Activated CD8-positive, alpha-beta T cell treated with anti-CD3 and anti-CD28 coated beads, Interleukin-2, amount 10 ng/mL, durations not matched to agents 7 days and 5 days (primary cell): ENCODE measurements at places on chromosomes 3 and 15. TPM values are rescaled to one million over a fixed set of nuclear protein-coding genes. Genes with fewer than 3 reads are reported as not detected.
A peak's percentile ranks its signal among the peaks of the same experiment; 100 is the strongest.

The NCEH1 gene
- total RNA-seq: 8.2 TPM

The SLC9C1 gene
- not detected for total RNA-seq

The LRRC3B gene
- not detected for total RNA-seq

The CERS3 gene
- total RNA-seq: 0.18 TPM

The FBXW12 gene
- not detected for total RNA-seq

The DTWD1 gene
- 18.0 TPM for total RNA-seq

The FANCD2OS gene
- not detected for total RNA-seq

The ADAMTSL3 gene
- not detected for total RNA-seq

The CTDSPL2 gene
- total RNA-seq: 76.6 TPM

The TEX9 gene
- 0.60 TPM for total RNA-seq

The MCCC1 gene
- 30.1 TPM for total RNA-seq

The MYZAP gene
- not detected for total RNA-seq

GRCh38 chr3:69244039-69244438 lies 121.6 kb upstream of the LMOD3 start:
- no peak for DNase-seq

DNA sequence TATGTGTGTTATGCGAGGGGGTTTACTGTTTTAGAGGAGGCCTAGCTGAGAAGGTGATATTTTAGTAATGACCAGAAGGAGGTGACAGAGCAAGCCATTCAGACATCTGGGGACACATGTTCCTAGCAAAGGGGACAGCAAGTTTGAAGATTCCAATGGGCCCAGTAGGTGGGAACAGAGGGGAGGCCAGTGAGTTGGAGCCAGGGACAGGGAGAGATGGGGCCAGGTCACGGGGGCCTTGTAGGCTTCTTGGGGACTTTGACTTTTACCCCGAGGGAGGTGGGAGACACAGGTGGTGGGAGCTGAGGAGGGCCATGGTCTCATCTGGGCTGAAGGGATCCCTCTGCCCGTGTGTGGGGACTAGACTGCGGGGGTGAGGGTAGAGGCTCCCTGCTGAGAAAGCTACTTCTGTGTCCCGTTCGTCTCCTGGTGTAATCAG lies 72.5 kb downstream of the MGLL start:
- DNase-seq: no peak

- no peak for DNase-seq
Observed at GRCh38 chr3:117567906-117568305, 858.3 kb downstream of the TUSC7 start.

DNA sequence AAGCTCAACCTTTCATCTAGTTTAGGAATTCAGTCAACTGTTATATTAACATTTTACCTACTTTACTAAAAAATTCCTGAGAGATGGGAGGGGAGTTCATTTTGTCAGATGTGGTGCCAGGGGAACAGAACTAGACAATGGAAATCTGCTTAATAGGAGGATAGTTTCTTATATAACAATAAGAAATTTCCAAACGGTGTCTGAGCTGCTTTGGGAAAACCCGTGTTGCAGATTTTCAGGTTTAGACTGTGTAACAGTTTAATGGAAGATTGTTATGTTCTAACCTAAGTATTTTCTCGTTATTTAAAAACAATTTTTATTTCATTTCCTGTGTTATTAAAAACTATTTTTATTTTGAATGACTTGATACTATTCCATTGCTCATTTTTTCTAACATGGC lies 19.3 kb downstream of the IQGAP1 start:
- DNase-seq: no peak

DNA sequence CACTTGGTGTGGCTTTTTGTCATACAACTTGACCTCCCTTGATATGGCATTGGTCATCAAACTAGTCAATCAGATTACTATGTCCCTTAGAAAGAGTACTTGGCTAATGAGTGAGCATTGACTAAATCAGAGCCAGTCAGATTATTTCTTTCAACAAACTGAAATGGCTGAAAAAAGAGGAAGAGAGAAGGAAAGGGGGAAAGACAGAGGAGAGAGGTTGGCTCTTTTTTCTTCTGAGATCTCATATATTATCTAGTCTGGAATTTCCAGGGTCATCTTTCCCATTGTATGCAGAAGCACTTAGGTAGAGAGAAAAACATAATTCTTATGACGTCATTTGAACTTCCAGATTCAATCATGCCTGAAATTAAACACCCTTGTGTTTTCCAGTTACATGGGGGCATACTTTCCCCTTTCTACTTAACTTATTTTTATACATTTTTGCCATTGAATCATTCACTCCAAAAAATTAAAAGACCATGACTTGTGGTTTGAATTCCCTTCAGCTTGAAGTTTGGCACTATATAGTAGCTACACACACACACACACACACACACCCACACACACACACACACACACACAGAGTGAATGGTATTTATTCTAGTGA lies 387.8 kb downstream of the LSAMP start:
- DNase-seq: no peak

- no peak for DNase-seq
Observed at GRCh38 chr3:65540666-65541065, 498.1 kb downstream of the MAGI1 start.

DNA sequence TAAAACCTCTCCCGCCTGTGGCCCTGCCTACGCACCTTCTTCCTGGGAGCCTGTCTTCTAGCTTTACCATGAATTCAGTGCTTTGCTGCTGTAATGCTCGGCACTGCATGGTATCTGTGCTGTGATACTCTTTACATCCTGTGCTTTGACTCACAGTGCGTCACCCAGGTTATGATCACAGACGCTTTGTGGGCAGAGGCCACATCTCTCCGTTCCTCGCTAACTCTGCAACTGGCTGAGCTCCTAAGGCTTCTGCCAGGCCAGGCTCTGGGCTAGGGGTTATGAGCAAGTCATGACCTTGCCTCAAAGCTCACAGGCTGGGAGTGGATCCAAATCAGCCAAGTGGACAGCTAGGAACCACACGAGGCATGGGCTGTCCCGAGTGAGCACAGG lies 23.2 kb downstream of the SPTBN5 start:
- DNase-seq: peak; percentile 66

- DNase-seq: peak; percentile 69
Observed at GRCh38 chr3:49906073-49906743, 2.5 kb upstream of the MST1R start.

- no peak for DNase-seq
Observed at GRCh38 chr3:141940194-141940776, 63.8 kb downstream of the ATP1B3 start.

- DNase-seq: no peak
Observed at GRCh38 chr15:78398076-78398825, 39.8 kb upstream of the IREB2 start.

GRCh38 chr3:192929146-192929545 lies 11.5 kb upstream of the MB21D2 start:
- no peak for DNase-seq

DNA sequence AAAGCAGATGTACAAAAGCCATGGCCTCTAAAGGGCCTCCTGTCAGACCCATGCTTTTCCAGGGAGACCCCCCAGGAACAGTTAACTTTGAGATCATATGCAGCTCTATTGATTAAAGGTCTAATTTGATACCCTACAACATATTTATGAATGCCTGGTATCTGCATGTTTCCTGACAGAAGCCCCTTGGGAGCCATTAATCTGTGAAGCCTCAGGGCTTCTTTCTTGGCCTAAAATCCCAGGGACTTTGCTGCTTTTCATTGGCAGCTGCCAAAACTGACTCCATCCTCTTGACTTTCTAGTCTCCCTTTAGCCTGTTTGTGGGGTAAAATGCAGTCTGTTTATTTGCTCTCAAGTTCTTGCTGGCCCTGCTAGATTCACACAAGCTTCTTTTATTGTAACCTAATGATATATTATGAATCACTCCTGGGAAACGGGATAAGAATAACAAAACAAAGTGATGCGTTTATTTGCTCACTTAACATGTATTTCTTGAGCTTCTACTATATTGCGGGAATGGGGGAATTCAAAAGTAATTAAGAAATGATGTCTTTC lies 257.0 kb downstream of the LSAMP start:
- no peak for DNase-seq

- DNase-seq: no peak
Observed at GRCh38 chr3:7897655-7898054, 604.0 kb upstream of the LMCD1 start.

GRCh38 chr3:141421639-141422319 lies 53.5 kb downstream of the ZBTB38 start:
- DNase-seq: no peak

GRCh38 chr15:52759969-52760368 lies 30.2 kb downstream of the ONECUT1 start:
- DNase-seq: no peak

DNA sequence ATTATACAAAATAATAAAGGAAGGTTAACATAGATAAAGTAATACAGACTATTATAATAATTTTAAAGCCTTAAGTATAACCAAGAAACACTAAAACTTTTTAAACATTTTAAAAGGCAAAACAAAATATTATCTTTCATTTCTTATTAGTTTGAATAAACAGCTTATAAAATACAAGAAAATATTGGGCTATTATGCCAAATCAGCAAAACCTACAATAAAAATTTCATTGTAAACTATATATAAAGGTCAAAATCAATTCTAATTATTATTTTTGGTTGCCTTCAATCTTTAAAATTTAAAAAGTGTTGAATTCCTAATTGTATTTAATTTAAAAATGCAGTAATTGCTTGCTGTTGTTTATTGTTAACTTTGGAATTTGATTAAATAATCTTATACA lies 430.0 kb downstream of the ROBO1 start:
- DNase-seq: no peak

GRCh38 chr3:143146486-143147274 lies 27.1 kb downstream of the CHST2 start:
- no peak for DNase-seq

DNA sequence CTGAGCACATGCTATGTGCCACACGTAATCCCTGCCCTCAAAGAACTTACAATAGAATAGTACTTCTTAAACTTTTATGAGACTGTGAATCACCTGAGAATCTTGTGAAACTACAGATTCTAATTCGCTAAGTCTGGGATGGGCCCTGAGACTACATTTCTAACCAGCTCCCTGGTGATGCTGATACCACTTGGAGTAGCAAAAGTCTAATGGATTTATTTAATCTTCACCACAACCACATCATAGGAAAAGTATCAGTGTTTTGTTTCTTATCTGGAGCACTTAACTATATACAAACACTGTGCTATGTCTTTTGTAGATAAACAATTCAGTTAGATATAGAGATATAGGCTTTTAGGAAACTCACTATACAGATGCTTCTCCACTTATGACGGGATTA lies 23.8 kb upstream of the TCF12 start:
- DNase-seq: no peak

GRCh38 chr3:127451321-127451720 lies 139.2 kb downstream of the TPRA1 start:
- DNase-seq: no peak

GRCh38 chr3:47485812-47486211 lies 10.1 kb upstream of the SCAP start:
- no peak for DNase-seq

GRCh38 chr15:91853948-91854638 lies 585 bp downstream of the SLCO3A1 start:
- DNase-seq: peak; percentile 57

DNA sequence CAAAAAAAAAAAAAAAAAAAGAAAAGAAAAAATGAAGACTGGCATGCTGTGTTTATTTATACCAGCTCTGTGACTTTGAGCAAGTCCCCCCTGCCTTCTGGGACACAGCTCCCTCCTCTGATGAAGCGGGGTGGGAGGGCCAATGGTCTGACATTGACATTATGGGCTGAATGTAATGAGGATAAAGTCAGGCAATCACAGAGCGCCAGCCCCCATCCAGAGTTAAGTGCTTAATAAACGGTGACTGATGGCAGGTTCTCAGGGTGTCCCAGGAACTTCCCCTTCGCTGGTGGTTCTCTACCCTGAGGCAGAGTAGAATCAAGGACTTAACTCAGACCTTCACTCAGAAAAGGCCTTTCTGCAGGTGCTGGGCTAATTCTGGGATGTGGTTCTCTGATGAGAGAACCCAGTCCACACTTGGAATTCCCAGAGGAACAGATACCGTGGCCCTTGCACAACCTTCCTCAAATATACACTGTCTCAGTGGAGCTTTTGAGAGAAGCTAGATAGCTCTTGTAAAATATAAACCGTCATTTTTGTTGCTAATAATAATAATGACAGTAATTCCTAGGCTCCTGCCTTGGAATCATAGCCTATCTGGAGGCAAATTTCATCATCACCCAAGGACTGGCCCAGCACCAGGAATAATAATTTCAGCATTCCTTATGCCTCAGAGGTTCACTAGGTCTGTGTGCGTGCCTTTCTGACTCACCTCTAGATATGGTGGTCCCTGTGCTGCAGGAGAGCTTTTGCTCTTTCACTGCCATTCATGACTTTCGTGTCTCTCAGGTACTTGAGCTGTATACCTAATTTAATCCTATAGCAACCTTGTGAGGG lies 115.8 kb downstream of the RPLP1 start:
- no peak for DNase-seq

DNA sequence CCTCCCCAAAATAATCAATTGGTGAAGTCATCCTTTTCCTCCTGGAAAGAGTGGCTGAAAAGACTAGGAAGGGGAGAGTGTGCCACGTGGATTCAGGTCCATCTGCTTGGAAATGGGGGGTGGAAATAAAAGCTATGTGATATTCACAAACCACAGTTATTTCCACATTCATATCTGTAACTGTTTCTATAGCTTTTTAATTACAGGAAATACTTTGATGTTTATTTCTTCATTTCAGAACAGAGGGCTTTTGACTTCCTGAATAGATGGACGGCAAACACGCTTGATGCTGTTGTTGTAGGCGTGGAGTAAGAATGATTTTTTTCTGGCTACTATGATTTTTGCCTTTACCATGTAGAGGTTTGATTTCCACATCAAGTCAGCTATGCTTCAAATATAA lies 10.1 kb downstream of the AADACL2 start:
- no peak for DNase-seq

DNA sequence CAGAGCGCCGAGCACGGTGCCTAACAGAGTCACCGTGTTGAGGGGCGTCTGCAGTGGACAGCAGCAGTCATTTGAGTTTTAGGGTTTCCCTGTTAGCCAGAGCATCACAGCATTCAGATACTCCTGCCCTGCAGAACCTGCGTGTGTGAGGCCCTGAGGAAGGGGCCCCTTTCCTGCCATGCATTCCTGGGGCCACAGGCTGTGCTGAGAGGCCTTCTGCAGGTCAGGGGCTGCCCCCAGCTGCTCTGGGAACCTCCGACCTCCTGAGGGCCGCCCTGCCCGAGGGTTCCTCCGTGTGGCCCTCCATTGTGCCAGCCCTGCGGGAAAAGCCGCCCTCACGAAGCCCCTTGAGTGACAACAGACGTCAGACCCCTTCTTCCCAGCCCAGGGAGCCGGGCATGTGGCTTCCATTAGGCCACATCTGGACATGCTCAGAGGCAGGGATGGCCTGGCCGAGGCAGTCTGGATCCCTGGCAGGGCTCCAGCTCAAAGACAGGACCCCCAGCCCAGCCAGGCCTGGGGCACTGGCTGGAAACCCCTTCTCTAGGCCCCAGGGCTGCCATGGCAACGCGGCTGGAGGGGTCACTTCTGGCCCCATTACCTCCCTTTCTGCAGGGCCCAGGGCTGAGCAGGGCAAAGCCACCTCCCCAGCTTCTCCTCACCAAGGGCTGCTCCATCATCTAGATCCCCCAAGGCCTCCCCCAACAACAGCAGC lies 25.3 kb downstream of the FBLN2 start:
- no peak for DNase-seq
